ENCODE measurements at places on chromosomes 7 and 10.

DNA sequence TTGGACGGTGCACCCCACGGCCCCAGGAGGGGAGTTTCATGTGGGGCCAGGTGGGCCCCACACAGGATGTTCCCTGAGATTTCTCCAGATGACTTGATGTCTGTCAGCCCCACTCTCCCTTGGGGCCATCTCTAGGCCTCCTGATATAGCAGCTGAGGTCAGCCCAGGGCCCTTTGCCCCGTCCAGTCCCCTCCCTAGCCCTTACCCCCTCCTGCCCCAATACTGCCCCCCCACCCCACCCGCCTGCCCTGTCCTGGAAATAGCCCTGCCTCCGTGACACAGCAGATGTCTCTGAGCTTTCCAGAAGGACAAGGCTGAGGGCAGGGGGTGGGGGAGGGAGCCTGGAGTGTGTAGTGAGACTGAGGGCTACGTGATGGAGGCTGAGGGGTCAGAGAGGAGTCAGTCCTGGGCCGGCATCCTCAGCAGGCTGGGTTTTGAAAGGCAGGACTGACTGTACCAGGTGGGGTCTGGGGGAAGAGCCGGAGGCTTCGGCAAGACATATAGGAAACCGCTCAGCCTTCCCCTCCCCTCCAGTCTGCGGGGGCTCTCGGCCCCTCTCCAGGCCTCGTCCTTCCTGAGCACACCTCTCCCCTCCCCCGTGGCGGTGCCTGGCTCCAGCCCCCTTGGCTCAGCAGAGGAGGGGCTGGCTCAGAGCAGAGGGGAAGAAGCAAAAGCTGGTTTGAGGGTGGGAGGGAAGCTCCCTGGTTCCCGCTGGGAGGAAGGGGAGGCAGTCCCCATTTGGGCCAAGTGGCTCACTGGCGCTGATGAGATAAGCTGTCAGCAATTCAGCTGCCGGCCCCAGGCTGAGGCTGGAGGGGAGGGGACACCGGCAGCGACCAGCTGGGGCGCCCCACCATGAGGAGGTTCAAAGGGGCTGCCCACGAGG is 2.0 kb downstream of the FLNC start:
- DNase-seq: no peak

- DNase-seq: no peak
Measured at GRCh38 chr7:90595342-90595800, 750 bp upstream of the CDK14 start.

DNA sequence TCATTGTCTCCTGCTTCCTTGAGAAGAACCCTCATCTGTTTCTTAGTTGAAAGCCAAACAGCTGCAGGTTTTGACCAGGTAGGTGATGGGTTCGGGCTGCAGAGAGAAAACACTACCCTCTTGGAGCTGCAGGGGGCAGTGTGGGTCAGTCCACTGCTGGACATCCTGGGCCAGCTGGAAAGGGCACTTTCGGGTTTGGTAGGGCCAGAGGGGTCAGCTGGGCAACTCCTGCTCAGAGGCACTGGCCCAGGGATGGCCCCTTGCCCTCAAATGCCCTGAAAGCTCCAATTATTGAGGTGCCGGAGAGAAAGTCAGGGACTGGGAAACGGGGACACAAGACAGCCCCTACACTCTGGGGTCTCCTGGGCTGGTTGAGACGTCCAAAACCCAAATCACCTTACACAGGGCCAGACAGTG is 90.7 kb downstream of the MKI67 start:
- peak; percentile 27 for DNase-seq

DNA sequence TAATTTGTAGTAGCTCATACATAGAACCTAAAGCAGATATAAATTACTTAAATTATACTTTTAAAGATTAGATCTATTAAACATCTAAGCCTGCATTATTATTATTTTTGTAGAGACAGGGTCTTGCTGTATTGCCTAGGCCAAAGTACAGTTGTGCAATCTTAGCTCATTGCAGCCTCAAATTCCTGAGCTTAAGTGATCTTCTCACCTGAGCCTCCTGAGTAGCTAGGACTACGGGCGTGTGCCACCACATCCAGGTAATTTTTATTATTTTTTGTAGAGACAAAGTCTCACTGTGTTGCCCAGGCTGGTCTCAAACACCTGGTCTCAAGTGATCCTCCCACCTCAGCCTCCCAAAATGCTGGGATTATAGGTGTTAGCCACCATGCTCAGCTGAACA is 46.7 kb downstream of the RALA start:
- no peak for DNase-seq

- no peak for DNase-seq
Measured at GRCh38 chr7:92415225-92415624, 32.1 kb upstream of the GATAD1 start.

DNA sequence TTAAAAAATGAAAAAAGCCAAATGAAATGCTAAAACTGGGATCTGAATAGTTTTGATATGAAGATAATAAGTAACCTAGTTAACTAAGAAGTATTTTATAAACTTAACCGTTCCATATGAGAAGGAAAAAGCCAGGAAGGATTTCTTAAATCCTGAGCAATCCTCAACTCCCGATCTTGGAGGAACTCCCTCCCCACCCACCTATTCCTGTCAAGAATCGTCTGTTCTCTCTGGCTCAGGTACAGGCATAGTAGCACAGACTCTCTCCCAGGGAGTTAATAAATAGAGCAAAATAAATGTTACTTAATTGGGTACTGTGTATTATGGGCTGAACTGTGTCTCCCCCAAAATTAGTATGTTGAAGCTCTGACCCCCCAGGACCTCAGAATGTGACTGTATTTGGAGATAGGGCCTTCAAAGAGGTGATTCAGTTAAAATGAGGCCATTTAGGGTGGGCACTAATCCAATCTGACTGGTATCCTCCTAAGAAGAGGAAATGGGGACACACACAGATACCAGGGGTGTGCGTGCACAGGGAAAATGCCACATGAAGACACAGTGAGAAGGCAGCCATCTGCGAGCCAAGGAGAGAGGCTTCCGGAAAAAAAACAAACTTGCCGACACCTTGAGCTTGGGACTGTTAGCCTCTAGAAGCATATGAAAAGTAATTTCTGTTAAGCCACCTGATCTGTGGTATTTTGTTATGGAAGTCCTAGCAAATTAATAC is 28.7 kb downstream of the PUS7 start:
- DNase-seq: no peak

DNA sequence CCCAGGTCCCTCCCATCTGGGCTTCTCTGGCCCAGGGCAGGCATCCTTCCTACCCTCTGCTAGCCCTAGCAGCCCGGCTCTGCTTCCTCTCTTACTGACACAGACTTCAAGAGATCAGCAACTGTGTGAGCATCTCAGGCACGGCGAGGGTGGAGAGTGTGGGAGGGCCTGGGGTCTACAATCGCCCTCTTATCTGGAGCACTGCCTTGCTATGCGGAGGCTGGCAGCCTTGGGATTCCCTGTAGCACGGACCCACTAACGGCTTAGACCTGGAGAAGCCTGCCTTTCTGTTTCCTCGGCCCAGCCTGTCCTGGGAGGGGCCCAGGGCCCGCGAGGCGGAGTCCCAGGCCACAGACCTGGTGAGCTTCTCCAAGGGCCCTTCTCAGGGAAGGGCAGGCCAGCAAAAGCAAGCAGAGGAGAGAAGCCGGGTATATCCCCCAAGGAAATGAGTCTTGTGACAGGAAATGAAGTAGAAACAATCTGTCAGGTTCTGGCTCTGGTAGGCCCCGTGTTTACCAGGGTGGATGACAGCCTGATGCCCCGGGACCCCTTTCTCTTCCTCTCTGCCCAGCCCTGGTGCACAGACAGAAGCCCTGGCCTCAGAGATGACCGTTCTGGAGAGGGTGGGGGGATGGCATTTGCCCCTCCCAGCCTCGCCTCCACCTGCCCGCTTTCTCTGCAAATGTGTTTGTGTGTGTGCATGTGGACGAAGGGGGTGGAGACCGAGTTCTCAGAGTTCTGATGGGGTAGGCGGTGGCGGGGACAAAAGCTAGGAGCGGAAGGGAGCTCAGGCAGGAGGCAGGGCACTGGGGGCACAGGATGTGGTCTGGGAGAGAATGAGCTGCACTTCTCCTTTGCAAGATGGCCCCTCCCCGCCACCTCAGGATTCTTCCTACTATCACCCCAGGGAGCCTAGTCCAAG is 2.5 kb downstream of the LRCH4 start:
- DNase-seq: no peak

DNA sequence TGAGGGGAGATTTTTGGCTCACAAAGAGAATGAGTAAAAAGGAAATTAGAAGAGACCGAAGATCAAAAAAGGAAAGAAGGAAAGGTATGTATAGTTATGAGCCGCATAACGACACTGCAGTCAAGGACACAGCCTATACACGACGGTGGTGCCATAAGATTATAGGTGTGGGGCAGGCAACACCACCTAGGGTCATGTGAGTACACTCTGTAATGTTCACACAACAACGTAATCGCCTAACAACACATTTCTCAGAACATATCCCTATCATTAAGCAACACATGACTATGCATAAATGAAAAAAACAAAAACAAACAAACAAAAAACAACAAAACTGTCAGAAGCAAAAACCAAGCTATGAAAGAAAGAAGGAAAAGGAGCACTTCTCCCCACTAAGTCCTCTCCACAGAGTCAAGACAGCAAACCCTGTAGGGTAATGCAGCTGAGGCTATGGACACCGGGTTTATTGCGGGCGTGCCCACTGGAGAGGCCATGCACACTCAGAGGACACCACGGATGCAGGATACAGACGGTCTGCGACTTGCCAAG is 45.1 kb downstream of the PIP4K2A start:
- peak; percentile 83 for DNase-seq

DNA sequence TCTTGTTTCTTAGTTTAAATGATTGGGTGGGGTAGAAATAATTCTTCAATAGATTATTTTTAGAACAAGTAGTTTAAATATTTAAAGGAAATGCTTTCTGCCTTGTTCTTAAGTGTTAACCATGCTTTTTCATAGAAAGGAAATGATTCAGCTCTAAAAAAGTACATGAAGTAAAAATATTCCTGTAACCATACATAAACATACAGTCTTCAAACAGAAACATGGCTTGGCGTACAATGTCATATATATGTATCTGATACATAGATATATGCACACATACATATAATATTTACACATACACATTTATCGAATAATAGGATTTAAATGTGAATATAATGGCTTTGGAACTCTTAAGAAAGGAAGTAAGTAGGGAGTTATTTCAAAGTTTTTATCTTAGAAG is 84.4 kb downstream of the RUNDC3B start:
- no peak for DNase-seq

DNA sequence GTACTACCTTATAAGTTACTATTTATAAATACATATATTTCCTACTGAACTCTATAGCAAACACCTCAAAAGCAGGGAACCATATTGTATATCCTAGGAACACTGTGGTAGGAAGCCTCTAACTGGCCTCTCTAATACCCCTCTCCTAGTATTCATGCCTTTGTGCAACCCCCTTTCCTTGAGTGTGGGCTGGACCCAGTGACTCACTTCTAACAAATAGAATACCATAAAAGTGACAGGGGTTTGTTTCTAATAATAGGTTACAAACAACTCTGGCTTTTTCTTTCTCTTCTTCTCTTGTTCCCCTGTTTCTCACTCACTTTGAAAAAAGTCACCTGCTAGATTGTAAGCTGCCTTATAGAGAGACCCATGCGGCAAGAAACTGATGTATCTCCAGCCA is 51.6 kb upstream of the MACC1 start:
- no peak for DNase-seq

GRCh38 chr7:157032128-157032527 is 21.7 kb upstream of the MNX1 start:
- DNase-seq: no peak

DNA sequence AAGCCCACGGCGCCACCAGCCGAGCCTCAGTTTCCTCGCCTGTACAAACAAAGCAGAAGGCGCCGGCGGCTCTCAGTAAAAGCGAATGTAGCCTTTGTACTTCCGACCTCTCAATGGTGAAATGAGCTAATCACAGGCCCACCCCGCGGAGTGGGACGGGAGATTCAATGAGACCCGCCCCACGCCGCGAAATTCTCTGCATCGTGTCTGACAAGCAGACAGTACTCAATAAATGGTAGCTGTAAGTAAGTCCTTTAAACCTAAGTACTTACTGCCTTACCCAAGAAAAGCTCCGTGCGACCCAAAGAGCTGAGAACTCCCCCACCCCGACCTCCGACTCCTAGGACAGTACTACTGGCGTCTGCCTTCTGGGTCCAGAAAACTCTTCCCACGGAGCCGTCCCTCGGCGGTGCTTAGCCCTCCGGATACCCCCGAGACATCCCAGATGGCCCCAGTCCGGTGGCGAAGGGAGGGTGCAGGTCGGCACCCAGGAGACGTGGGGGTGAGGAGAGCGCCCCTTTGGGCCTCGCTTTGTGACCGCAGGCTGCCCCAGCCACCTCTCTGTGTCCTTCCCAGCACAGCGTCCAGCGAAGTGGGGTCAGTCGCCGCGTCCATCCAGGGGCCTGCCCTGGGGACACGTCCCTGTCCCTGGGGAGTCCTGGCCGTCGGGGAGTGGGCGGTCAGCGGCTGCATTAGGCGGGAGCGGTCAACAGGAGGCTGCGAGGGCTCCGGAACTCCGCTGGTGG is 972 bp upstream of the CXCL12 start:
- no peak for DNase-seq

GRCh38 chr10:100562008-100562672 is 26.4 kb downstream of the HIF1AN start:
- DNase-seq: peak; percentile 69

DNA sequence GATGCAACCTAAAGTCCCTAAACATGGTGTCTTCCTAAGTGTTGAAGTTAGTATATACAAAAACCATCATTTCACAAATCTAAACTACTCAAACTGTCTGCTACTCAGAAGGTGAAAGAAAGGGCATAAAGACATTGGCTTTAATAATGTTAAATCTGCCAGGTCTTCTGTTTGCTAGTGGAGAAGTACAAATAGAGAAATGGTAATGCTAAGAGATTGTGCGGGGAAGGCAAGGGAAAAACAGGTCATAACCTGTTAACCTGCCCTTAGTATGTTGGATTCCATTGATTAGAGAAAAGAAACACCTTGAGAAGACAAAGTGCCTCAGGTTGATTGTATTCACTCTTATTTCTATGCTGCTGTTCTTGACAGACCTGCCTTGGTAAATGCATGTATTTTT is 80.3 kb downstream of the CALD1 start:
- DNase-seq: no peak

GRCh38 chr7:132436121-132436520 is 140.1 kb downstream of the PLXNA4 start:
- DNase-seq: no peak

DNA sequence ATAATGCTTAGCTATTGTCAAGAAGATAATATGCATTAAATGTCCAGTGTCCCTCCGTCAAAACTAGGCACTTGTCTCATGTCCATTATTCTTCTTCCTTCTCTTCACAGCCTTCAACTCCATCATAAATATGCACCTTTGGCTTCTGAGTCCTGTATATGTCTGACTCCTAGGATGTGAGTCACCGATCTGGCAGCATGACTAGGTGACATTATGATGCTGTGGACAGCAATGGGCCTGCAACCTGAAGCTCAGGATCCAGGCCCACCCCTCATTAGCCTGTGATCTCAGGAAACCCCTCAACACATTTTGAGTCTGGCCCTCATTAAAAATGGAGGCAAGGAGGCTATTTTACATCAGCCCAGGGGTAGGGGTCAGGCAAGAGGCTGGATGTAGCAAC is 362.5 kb upstream of the ZMIZ1 start:
- no peak for DNase-seq
